ENCODE measurements at places on chromosomes 3 and 15.

DNA sequence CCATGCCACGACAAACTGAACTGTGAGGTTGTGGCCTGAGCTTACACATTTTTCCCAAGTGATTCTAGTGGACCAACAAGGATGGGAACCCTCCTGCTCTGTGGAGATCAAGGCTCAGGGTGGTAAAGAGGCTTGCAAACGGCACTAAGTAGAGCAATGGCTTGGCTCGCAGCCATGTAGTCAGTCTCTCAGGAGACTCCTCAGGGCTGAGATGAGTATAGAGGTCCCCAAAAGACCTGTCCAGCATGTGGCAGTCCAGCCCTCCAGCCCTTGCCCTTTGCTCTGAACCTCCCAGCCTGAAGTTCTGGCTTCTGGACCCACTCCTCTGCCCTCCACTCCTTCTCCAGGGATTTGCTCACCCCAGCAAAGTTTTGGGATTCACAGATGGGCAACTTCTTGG is 8.3 kb upstream of the CAMP start:
- DNase-seq: no peak

DNA sequence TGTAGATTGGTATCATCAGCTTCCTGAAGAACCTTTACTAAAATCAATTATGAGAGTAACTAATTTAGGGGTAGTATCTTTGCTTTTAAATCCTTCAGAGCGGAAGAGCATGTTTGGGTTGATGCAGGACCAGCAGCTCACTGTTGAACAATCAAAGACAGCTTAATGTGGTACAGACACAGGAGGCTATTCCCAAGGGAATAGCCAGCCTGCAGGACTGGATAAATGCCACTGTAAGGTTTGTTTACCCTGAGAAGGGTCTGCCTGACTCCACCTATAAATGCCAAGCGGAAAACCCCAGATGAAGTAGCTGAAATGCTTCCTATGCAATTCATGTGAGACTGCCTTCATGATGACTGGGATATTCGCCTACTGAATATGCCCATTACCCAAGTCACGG is 16.0 kb upstream of the STAC start:
- no peak for DNase-seq

DNA sequence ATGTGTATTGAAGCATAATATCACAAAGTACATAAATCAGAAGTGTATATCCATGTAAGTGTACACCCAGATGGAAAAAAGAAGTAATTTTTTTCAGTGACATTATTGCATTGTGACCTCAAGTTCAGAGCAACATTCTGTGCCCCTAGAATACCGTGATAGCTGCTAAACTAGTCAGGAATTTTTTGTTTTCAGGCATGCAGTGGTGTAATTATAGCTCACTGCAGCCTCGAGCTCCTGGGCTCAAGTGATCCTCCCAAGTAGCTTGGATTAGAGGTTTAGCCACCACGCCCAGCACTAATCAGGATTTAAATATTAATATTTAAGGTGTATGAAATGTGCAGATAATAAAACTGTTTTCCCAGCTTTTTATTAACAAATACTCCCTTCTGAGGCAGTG is 25.5 kb downstream of the SEC62 start:
- DNase-seq: no peak

DNA sequence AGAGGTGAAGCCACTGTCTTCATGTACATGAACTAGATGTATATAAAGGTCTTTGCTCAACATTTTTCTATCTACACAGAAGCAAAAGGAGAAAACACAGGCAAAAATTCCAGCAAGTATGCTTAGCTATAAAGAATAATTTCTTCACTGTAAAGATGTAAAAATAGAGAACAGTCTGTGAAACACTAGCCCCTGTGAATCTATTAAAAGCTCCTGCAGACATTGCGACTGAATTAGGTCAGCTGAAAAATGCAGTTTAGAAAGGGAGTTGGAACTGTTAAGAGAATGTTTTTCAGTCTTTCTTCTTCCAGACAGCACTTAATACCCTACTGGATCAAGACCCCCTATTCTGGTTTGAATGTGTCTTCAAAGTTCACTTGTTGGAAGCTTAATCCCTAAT is 291.5 kb downstream of the KBTBD8 start:
- DNase-seq: no peak

DNA sequence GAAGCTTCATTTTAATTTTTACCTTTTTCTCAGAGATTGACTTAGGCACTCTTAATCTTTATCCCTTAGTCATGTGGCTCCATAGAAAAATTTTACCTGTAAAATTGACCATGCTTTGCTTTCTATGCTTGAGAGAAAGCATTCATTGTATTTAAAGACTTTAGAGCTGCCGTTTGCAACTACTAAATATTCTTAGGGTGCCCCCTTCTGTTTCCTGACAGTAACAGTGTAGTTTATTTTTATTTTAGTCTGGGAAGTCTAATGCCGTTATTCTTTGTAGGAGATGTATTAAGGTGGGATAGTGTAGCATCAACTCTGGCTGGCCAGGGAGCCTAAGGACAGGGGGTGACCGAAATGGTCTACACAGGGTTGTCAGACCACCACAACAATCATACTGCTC is 84.5 kb upstream of the SYNPR start:
- DNase-seq: peak; percentile 3

DNA sequence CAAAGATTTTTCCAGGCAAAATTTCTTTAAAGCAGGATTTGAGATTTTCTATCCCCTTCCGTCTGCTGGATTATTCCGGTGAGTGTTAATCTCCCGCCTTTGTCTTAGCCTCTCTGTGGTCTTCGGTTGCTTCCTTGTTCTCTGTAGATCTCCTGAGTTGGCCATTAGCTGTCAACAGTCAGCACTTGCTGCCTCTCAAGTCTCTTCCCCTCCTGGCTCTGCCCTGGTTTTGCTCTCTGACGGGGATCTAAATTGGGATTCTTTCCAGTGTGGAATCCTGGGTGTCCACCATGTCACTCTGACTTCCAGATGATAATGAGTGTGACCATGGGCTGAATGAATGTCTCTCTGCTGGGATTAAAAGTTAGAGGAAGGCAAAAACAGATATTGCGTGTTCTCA is 121.5 kb downstream of the IGF1R start:
- DNase-seq: no peak

GRCh38 chr3:66662894-66663293 is 162.1 kb upstream of the LRIG1 start:
- no peak for DNase-seq

DNA sequence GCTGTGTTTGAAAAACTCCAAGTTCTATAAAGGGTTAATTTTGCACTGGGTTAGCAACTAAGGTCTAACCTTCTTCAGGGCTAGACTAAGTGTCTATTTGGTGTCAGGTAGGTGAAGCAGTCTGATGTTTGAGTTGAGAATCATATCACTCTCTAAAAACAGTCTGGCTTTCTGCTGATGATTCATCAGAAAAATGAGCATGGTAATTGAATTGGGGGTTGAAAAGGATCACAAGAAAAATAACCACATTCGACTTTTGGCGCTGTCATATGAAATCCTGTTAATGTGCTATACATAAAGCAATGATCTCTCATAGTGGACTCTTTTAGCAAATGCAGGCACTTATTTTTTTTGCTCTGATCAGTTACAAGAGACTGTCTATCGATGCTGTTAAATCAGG is 242.2 kb upstream of the AZI2 start:
- DNase-seq: no peak

DNA sequence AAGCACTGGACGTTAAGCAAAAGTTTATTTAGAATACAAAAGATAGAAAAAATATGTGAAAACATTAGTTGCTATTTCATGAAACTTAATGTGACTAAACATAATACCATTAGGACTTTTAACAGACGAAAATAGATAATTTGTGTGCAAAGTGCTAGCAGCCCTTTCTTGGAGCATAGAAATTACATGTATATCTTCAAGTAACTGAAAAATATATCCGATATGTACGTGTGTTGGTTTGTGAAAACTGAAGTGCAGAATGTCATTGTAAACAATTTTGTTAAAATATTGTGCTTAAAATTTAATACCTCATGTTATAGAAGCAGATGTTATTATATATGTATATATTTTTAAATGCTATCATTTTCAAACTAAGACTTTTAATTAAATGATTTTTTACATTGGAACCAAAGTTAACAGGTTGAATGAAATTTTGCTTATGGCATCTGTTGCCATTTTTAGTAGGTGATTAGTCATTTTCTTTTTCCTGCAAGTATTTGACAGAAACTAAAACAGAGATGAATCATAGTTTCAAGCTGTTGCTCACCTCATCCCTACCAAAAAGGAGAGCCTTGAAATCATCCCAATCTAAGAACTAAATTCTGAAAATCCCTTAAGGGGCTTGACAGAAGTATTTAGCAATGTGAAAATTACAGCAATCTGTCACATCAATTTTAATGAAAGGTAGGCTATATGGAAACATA is 334.8 kb downstream of the NAALADL2 start:
- DNase-seq: peak; percentile 21

- DNase-seq: no peak
These were observed 876.6 kb downstream of the TUSC7 start for GRCh38 chr3:117586161-117586560.

DNA sequence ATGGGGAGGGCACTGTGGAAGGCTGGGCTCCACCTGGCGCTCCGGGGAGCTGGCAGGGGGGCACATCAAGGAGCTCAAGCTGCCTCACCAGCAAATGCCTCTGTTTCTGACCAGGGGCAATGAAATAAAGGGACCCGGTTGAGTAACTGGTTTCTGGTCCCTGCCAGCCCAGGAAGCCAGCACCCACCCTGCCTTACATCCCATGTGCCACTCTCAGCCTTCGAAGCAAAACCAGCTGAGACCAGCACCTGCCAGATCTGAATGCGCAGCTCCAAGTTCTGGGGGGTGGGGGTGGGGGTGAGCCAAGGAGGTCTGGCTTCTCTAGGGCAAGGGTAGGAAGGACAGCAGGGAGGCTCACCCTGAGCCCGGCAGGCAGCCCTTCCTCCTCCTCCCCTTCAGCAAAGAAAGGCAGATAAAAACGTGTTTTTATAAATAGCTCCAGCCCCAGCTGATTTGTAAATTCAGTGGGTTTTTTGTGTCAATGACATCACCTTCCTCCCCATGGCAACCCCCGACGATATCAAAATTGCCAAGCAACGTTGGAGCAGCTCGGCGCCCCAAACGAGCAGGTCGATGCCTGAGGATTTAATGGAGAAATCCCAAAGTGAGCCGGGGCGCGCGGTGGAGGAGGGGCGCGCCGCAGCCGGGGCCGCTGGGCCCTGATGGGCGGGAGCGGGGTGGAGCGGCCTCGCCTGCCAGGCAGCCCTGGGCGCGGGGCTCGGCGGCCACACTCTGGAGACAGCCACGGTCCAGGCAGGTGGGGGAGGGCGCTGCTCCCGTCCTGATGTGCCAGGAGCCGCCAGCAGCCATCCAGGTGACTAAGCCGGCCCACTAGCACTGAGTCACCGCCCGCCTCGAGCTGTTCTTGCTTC is at the start of gene PAK6:
Gene PAK6, plus strand, starts transcription at position 532 of the 872 bp plus-strand sequence. CDS start 25,723 bp downstream, outside the sequence.
- no peak for DNase-seq

DNA sequence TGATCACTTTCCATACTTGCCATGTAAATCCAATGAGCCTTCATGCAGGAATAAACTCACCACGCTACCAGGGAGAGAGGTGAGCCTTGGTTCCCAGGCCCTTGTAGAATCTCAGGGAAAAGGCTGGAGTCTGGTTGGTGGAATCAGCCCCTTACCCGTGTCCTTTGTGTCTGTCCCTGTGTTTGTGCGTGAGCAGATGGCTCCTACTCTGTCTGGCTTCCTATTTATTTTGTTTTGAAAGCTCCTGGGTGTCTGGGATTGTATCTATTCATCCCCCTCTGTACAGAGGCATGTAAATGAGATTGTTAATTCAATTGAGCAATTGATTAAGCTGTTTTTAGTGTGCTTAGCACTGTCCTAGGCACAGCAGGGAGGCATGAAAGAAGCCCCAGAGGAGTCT is 278.1 kb downstream of the THSD4 start:
- DNase-seq: no peak

DNA sequence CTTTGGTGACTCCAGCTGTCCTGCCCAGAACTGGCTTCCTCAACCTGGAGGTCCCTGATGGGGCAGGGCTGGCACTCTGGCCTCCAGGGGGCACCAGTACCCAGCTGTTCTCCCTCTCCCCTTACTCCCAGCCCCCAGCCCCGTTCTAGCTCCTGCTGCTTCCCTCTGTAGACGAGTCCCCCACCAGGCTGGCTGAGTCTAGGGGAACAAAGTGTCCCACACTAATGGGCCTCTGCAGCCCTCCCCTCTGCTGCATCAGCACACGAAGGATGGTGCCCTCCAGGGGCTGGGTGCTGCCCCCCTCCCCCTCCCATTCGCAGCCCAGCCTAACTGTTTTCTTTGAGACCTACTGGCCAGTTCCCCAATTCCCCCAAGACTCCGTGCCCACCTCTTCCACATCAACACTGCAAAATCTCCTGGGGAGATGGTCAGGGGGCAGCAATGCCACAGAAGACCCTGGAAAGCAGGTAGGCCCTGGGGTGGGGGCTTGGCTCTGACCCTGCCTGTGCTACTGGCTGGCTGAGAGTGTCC is 4.2 kb downstream of the RHCG start:
- no peak for DNase-seq

GRCh38 chr15:35430301-35430700 is 115.7 kb downstream of the DPH6 start:
- no peak for DNase-seq

DNA sequence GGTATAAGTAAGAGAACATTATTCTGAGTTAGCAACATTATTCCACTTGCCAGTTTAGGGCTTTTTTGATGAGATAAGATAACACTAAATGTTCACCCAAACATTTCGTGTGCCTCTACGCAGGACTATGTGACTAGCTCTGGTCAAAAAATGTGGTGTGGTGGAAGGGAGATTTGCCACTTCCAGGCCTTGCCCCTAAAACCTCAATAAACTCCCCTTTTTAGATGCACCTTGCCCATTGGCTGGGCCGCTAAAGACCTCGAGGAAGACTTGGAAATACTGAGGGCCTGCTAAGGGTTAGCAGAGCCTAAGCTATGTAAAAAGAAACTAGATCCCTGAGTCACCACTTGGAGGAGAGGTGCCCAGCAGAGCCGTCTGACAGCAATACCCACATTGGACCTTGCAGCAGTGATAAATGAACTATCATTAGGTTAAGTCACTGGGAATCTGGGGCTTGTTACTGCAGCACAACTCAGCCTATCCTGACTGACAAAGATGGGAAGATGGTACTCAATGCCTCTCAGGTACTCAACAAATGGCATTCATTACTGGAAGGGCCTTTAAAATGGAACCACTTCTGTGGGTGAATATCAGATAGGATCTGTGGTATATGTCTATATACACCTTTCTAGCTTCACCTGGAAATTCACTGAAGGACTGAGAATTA is 331.5 kb upstream of the TLE3 start:
- no peak for DNase-seq
